RWPE1 (cell line): ENCODE measurements at places on chromosomes 1 and 21.

GRCh38 chr1:51473331-51474115 lies 45.5 kb downstream of the EPS15 start:
- DNase-seq: no peak

- DNase-seq: no peak
Measured at GRCh38 chr1:204589409-204590038, 73.3 kb downstream of the MDM4 start.

- no peak for DNase-seq
Measured at GRCh38 chr1:107599220-107599619, 365.8 kb downstream of the VAV3 start.

DNA sequence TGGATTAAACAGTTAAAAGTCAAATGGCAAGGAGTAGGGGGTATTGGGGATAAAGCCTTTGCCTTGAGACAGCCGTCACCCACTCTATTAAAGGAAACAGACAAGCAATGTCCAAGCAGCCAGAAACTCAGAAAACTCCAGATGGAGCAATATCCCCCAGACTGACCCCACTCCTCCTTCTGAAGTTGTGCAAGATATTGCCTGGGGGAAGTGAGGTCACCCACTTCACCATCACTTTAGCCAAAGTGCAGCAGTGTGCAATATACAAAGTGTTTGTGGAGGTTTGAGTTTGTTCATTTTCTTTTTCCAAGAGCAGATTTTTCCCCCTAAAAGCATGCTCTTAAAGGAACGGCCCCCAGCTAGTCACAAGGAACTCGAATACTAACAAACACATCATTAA lies 125.1 kb downstream of the ETS2 start:
- no peak for DNase-seq

DNA sequence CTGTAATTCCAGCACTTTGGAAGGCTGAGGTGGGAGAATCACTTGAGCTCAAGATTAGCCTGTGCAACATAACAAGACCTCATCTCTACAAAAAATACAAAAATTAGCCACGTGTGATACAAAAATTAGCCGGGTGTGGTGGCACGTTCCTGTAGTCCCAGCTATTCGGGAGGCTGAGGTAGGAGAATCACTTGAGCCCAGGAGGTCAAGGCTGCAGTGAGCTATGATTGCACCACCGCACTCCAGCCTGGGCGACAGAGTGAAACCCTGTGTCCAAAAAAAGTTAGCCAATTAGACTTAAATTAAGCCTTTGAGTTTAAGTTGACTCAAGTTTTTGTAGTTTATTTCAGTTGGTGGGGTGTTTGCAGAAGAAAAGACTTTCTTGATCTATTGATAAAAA lies 11.8 kb downstream of the CXADR start:
- DNase-seq: no peak

DNA sequence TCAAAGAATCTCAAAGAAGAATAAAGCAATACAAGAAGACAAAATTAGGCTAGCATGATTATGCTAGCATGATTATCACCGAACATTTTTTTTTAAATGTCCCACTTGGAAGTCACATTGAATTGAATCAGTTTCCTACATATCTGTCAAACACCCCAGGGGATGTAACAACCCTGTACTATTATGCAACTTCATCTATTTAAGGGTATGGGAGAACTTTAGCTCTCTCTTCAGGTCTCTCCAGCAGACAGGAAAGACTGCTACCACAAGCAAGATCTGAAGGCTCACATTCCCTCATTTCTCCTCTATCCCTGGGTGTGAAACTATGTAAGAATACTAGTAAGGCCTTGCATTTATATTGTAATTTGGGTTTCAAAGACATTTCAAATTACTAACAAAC lies 52.8 kb downstream of the EDEM3 start:
- no peak for DNase-seq

DNA sequence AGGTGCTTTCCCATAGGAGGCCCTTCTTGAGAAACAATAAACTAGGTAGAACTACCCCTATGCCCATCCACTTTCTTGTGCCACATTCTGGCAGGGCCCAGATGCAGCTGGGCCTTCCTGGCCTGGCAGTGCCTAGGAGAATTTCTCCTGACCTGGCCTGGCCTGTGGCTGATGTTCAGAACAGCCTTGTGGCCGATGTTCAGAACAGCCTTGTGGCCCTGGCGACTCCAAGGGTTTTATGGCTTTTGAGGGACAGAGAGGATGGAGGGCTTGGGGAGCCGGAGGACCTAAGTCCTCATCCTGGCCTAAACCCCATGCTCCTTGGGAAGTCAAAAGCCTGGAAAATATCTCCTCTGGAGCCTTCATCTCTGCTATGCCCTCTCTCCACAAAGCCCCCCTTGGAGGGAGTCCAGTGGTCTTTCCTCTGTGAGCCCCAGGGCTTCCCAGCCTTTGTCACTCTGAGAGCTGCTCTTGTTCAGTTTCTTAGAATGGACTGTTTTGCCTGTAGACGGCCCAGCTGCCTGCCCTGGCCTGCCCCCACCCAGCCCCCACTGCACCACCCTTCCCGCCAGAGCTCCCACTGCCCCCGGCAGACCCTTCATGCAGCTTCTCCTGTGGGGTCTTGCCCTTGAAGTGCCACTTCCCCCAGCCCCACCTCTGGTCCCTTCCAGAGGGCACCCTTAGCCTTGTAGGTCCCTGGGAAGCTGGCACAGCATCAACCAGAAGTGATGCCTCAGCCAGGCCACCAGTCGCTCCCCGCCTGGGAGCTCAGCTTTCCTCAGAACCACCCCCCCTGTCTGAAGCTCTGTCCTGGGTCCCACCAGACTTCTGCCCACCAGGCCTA lies 7.0 kb downstream of the GPR37L1 start:
- no peak for DNase-seq

- no peak for DNase-seq
Measured at GRCh38 chr1:245677461-245678240, 522.9 kb downstream of the KIF26B start.

DNA sequence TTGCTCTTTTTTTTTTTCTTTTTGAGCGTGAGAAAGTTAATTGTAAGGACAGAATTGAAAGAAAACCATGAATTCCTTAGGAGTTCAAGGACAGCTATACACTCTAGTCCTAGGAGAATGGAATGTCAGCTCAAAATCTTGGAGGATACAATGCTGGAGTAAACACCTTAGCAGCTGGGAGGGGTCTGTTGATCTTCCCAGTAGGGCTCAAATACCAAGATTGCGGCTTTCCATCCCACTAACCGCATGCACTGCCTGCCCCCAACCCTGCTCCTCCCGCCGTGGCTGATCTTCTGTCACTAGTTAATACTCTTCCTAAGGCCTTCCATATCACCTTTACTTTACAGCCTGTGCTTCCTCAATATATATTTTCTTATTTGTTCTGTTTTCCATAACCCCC lies 2.6 kb upstream of the PDC start:
- no peak for DNase-seq

GRCh38 chr1:201279313-201279712 lies 4.0 kb upstream of the PKP1 start:
- no peak for DNase-seq

- DNase-seq: peak; percentile 74
Measured at GRCh38 chr1:61138921-61139774, 56.8 kb downstream of the NFIA start.

DNA sequence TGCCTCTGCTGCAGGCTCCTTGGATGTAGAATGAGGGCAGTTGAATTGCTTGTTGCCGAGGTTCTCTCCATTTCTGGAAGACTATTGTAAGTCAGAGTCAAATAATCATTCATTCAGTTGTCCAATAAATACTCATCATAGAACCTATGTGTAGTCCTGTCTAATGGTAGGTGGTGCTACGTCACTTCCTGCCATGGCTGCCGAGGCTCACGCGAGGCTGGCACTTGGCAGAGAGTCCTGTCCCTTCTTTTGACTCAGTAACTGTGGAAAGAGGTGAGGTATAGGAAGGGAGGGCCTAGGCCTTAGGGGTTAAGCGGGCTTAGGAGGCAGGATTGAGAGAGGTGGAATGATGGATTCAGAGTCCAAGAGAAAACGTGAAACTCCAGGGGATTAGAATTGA lies 9.7 kb downstream of the ADARB1 start:
- no peak for DNase-seq

- DNase-seq: no peak
Measured at GRCh38 chr21:23986214-23986613, 1621.1 kb downstream of the MRPL39 start.

DNA sequence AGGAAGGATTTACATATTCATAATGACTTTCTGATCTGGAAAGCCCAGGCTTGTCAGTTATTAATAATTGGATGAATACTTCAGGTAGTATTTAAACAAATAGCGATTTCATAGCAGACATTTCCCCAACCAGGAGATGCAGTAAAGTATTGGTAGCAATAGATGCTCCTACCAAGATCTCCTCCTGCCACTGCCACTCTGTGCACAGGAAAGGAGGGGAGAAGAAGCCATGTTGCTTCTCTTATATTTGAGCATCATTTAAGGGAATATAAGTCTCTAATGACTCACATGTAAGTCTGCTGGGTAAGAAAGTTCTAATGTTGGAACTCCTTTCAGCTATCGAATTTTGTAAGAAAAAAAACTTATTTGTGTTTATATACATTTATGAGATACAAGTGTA lies 420 bp upstream of the IFI16 start:
- no peak for DNase-seq

- DNase-seq: no peak
Measured at GRCh38 chr1:13667691-13668090, 32.3 kb upstream of the PRDM2 start.

DNA sequence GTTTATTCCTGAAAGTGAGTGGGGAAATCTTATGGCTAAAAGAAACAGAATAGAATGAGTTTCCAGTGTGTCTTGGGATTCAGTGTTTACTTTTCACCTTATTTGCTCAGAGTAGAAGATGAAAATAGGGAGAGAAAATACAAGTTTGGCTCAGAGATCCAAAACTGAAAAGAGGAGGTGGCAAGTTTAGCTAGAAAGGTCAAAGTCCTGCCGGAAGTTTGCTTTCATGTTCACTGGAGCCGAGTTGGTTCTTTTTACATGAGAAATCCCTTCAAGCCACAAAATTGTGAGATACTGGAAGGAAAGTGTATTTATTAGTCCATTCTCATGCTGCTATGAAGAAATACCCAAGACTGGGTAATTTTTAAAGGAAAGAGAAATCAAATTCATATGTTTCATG lies 604.6 kb downstream of the MRPL39 start:
- no peak for DNase-seq

DNA sequence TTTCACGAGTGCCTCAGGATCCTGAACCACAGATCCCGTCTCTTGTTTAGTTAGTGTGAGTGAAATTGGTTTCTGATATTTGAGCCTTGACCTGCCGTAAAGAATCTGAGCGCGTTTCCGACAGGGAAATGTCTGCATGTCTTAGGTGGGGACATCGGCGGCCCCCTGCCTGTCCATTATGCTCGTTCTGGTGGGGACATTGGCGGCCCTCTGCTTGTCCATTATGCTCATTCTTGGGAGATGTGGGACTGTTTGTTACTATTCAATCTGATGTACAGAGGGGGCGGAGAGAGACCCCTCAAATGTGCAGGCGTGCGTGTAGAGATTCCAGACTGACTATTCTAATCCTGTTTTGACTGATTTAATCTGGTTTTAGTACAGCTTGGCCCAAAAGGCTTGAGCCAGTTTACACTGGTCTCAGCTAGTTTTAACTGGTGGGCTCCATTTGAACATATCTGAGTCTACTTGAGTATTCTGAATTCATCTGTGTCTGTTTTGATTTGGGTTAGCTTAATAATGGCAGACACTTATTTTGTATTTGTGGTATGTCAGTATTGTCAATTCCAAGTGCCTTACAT lies 6.6 kb upstream of the TINAGL1 start:
- DNase-seq: no peak

GRCh38 chr1:164958982-164959768 lies 397.3 kb downstream of the LMX1A start:
- no peak for DNase-seq

- DNase-seq: no peak
Measured at GRCh38 chr21:18041012-18041411, 203.6 kb upstream of the CHODL start.

- no peak for DNase-seq
Measured at GRCh38 chr1:47660622-47661021, 222.8 kb downstream of the FOXD2 start.

- no peak for DNase-seq
Measured at GRCh38 chr1:4590756-4591155, 63.7 kb upstream of the AJAP1 start.

- peak; percentile 59 for DNase-seq
Measured at GRCh38 chr1:56584910-56585528, 5.7 kb upstream of the PLPP3 start.

DNA sequence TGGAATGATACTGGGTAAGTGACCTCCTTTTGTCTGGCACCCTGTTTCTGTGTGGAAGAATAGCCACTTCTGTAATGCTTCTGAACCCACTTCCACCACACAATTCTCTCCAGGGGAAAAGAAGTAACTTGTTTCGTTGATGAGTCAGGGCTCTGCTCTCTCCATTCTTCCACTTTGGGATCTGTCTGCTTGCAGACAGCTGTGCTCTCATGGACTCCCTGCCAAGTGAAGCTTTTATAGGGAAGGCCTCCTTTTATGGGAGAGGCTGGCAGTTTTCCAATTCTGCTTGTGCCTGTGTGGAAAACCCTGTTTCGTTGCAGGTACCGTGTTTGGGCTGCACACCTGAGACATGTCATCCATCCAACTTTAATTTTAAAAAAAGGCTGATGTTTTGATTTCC lies 130.7 kb downstream of the GIPC2 start:
- DNase-seq: peak; percentile 66

- no peak for DNase-seq
Measured at GRCh38 chr1:95733031-95733430, 499.0 kb downstream of the RWDD3 start.

DNA sequence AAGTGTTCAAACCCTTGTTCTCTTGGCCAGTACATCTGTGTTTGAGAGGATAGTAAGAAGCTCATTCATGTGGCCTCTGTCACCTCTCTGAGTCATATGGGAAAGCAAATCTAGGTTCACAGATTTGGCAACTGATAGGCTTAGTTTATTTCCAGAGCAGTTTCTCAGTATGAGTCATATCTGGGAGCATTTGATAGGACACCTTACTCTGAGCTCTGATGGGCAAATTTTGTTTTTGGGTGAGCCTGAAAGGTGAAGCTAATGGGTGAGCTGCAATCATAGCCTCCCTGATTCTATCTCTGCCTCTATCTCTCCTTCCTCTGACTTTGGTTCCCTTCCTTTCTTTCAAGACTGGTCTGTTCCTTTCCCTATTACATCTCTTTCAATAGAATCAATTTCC lies 134.4 kb downstream of the S1PR1 start:
- DNase-seq: peak; percentile 77

DNA sequence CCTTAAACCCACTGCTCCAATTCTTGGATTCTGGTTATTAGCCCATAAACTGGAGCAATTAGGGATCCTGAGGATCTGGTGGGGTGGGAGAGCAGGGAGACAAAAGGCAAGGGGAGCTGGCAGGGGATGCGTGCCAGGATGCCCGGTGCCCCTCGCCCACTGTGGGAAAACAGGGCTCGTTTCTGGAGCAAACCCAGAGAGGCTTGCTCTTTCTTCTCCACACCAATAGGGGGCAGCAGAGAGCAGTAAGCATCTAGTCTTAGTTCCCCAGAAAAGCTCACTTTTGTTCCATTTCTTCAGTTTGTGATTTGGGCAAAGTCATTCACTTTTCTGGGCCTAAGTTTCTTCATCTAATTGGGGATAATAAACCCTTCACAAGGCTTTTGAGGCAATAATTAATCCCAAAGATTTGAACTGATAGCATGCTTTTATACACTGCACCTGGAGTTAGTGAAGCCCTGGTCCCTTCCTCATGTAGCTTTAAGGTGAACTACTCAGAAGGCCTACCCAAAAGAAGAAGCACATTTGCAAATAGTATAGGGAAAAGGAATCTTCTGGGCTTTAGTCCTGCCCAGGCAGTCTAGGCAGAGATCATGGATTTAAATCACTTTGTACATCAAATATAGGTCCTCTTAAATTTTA lies 160.6 kb upstream of the USP24 start:
- peak; percentile 34 for DNase-seq

- no peak for DNase-seq
Measured at GRCh38 chr1:66685670-66686069, 66.6 kb upstream of the DYNLT5 start.

- no peak for DNase-seq
Measured at GRCh38 chr1:8679929-8680663, 137.3 kb downstream of the RERE start.
